Brain microvascular endothelial cell (primary cell): ENCODE measurements at places on chromosomes 1 and 21.
A peak's percentile ranks its signal among the peaks of the same experiment; 100 is the strongest.

- no peak for DNase-seq
Measured at GRCh38 chr21:41973861-41974751, 20.3 kb upstream of the C2CD2 start.

- DNase-seq, result no peak
Measured at GRCh38 chr1:197307136-197307535, 39.1 kb downstream of the CRB1 start.

GRCh38 chr1:7385471-7386225, 385.4 kb upstream of the VAMP3 start:
- no peak for DNase-seq

GRCh38 chr1:117605164-117605773, 579 bp upstream of the TENT5C start:
- DNase-seq, result peak; percentile 9

DNA sequence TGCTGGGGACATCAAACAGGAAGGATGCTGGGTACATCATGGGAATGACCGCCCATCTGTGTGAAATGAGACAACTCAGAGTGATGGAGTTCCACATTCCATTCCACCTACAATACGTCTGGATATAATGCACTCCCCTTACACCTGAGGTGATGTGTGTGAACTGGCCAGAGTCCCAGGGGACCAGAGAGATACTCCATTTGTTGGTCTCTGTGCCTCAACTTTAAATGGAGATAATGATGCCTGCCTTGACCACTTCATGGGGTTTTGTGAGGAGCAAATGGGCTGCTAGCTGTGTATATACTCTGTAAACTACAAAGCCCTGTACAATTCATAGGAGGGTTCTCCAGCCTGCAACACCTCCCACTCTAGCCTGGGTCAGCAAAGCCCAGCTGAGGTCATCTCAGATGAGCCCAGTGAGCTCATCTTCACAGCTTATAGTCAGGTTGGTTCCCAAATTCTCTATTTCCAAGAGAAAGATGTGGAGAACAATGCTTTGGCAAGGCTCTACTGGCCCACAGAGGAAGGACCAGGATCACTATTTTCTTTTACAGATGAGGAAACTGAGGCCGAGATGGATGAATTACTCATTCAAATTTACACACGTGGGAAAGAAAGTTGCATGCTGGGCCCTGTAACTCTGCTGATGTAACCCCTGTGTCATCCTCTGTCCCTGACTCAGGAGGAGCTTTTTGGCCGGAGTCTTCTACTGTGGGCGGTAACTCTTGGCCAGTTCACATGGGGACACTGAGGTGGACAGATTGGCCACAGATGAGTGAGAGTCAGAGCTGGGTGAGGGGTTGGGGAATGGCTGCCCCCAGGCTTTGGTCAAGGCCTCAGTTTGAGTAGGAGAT, 105.6 kb upstream of the GCLM start:
- DNase-seq, result no peak

- no peak for DNase-seq
Measured at GRCh38 chr21:40128891-40129290, 261.7 kb downstream of the PCP4 start.

DNA sequence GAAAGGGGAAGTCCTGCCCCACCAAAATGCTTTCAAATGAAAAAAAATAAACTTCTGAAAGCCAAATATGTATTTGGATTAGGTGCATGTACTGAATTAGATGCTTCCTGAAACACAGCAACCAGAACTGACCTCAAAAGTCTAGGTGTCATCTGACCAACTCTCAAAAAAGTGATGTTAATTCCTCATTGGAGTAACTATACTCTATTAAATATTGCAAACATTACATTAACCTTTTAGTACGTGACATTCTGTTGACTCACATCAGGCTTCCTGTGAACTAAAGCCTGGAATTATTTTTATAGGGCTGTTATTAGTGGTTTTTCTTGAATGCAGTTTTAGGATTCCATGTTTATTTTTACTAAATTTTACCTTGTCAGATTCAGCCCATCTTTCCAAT, 73.5 kb downstream of the ASTN1 start:
- no peak for DNase-seq

- no peak for DNase-seq
Measured at GRCh38 chr1:74334147-74334546, 99.0 kb downstream of the TNNI3K start.

- DNase-seq, result no peak
Measured at GRCh38 chr1:65440915-65441314, 20.4 kb downstream of the LEPR start.

- DNase-seq, result no peak
Measured at GRCh38 chr1:39842836-39843235, 40.5 kb downstream of the TRIT1 start.

DNA sequence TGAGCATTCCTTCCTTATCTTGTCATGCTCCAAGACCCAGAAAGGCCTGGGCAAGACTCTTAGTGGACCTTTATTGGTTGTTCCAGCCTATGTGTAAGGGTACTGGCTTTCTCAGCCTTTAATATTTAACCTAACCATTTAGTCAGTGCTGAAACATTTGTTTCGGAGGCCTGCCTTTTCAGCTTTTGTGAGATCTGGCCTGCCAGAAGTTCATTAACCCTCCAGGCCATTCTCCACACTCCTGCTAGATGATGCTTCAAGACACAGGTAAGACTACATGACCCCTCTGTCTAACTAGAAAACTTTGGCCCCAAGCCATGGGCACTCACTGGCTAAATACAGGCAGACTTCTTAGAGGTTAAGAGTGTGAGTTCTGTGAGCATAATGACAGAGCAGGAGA, 138.4 kb upstream of the ZP4 start:
- DNase-seq, result no peak

DNA sequence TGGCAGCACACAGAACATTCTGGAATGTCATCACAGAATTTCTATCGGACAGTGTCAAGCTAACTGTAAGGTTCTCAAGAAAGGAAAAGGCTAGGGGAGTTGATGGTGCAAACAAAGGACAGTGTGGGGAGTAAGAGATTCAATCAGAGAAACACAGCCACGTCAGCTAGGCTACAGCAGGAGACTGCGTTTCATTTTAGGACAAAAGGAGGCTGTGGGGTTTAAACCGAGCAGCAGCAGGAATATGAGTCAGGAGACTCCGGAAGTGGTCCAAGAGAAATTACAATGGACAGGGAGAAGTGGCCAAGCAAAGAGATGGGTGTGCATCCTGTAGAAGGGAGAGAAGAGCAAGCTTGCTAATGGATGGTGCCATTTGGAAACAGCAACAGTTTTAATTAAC, 37.4 kb upstream of the C1orf198 start:
- DNase-seq, result no peak

- no peak for DNase-seq
Measured at GRCh38 chr21:35227786-35228185, 178.7 kb upstream of the RUNX1 start.

DNA sequence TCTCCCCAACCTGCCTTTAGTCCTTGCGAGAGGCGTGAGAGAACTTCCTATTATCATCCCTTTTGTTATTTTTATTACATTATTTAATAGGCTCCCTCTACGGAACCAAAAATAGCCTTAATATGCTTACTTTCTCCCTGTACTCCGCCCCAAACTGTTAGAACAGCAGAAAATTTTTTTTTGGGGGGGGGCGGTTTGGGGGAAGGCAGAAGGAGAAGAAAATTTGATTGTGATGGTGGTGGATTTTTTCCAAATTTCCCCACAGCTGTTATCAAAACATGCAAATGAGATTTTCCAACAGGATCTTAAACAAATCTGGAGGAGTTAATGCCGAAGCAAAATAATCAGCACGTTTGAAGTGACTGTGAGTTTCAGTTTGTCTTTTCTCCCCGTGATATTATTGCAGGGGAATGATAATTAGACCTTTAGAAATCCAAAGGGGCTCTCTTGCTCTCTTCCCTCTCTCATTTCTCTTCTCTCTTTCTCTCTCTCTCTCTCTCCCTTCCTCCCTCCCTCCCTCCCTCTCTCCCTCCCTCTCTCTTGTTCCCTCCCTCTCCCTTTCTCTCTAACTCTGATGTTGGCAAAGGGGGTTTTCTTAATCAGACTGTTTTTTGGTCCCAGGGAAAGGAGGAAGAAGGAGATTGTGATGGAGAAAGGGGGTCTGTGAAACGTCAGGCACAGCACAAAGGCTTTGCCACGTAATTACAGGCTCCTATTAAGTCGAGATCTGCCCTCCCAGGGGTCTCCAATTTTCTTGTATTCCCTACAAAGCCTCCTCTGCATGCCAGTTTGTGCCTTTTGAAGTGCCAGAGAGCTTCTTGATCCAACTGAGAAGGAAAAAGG, 1.1 kb upstream of the PRRX1 start:
- DNase-seq, result peak; percentile 8

GRCh38 chr1:87450615-87451209, 122.0 kb downstream of the LMO4 start:
- DNase-seq, result no peak

DNA sequence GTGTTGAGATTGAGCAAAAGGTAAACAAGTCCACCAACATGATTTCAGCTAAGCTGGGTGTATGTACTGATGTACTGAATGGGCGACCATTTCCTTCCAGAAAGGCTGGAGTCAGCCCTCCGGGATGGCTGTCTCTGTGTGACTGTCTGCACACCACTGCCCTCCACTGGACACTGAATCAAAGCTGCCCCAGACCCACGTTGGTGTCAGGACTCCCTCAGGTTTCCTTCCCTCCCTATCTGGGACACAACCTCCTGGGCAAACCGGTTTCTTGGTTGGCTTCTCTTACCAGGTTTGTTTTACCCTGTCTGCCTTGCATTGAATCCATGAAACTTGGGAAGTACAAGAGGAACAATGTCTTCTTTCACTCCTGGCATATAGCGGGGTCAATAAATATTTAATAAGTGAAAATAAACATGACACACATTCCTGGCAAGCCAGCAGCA, 5.3 kb upstream of the SRP9 start:
- DNase-seq, result peak; percentile 81

DNA sequence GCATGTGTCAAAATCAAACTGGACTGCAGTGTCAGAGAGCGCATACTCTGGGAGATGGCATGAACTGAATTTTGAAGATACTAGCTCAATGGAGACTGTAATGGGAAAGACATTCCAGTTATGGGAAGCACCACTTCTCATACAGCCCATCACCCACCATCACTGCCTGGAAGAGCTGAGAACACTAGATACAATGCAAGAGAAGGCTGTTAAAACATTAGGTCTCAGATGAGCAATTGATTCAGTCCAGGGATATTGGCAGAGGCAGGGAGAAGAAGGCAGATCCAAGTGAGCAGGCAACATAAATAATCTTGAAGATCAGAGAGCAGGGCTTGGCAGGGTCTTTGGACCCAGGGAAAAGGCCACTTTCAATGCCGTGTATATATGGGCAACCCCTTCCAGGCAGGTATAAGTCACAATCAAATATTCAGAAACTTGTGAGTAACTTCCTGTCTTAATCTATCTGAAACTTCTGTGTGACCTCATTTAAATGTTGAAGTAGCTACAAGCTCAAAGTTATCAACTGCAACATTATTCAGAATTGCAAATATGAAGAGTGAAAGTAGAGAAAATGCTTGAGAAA, 290.3 kb upstream of the SGIP1 start:
- peak; percentile 32 for DNase-seq
